ENCODE measurements at places on chromosomes 3 and 15. TPM values are rescaled to one million over a fixed set of nuclear protein-coding genes. Genes with fewer than 3 reads are reported as not detected.

Gene FILIP1L
- total RNA-seq: 0.50 TPM

Gene CTXN2
- total RNA-seq: 0.11 TPM

Gene MPI
- 51.8 TPM for total RNA-seq

Gene SMCO1
- total RNA-seq: not detected

Gene GOLGA8G
- total RNA-seq: not detected

- no peak for ATAC-seq
Observed at GRCh38 chr15:34841262-34841725, 45.9 kb upstream of the ACTC1 start.

- ATAC-seq: no peak
Observed at GRCh38 chr3:72311425-72311824, 526.5 kb upstream of the PROK2 start.

GRCh38 chr3:115913069-115913686, 289.9 kb downstream of the GAP43 start:
- ATAC-seq: no peak

GRCh38 chr3:45509038-45509767, 85.3 kb upstream of the LIMD1 start:
- ATAC-seq: peak; percentile 94

DNA sequence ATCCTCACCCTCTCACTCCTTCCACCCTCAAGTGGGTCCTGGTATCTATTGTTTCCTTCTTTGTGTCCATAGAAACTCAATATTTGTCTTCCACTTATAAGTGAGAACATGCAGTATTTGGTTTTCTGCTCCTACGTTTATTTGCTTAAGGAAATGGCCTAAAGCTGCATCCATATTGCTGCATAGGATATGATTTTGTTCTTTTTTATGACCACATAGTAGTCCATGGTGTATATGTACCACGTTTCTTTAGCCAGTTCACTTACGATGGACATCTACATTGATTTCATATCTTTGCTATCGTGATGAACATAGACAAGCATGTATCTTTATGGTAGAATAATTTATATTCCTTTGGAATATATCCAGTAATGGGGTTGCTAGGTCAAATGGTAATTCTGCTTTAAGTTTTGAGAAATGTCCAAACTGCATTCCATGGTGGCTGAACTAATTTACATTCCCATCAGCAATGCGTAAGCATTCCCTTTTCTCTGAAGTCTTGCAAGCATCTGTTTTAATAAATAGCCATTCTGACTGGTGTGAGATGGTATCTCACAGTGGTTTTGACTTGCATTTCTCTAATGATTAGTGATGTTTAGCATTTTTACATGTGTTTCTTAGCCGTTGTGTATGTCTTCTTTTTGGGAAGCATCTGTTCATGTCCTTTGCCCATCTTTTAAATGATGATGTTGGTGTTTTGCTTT, 650.2 kb downstream of the ZNF385D start:
- ATAC-seq: no peak

DNA sequence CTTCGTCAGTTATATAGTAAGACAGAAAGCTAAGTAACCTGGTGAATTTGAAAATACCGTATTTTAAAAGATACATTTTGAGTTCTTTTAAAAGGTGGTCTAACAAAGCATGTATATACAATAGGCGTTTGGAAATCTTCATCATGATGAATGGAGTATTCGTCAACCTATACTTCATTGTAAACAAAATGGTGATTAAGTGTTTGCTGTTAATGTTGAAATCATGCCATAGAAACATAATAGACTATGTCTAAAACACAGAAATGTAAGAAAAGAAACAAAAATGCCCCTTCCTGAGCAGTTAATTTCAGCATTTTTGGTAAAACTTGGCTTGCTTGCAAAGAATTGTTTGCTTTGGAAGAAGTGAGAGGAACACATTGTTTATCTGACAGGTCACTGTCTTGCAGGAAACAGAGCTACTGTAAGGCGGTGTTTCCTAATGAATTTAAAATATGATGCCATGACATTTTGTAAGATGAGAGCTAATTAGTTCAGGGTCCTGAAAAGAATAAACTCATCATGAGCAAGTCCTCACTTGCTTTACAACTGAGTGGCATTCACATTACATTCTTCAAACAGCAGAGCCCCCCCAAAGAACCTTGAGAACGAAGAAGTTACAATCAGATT, 126.7 kb downstream of the SERPINI1 start:
- ATAC-seq: no peak

DNA sequence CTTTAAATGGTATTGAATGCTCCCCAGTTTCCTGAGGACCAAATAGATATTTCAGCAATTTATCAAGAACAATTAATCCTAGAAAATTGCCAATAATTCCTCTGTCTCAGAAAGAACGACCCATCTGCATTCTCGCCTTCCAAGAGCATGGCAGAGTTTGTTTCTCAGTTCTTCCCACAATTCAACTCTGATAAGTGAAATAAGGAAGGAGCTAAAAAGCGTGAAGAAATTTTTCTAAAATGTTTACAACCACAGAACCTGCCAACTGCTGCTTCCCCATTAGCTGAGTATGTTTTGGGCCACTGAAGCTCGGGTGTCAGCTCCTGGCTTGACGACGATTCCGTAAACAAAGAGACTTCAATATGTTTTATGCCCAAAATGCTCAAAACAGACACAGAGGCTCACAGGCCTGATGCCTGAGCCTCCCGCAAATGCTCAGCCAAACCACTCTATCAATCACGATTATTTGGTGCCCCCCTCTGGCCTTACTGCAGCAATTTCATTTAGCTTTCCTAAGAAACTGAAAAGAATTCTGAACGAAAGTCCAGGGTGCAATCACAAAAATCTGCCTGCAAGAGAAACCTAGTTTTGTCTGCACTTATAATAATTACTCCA, 259.2 kb upstream of the CCDC54 start:
- ATAC-seq: no peak

DNA sequence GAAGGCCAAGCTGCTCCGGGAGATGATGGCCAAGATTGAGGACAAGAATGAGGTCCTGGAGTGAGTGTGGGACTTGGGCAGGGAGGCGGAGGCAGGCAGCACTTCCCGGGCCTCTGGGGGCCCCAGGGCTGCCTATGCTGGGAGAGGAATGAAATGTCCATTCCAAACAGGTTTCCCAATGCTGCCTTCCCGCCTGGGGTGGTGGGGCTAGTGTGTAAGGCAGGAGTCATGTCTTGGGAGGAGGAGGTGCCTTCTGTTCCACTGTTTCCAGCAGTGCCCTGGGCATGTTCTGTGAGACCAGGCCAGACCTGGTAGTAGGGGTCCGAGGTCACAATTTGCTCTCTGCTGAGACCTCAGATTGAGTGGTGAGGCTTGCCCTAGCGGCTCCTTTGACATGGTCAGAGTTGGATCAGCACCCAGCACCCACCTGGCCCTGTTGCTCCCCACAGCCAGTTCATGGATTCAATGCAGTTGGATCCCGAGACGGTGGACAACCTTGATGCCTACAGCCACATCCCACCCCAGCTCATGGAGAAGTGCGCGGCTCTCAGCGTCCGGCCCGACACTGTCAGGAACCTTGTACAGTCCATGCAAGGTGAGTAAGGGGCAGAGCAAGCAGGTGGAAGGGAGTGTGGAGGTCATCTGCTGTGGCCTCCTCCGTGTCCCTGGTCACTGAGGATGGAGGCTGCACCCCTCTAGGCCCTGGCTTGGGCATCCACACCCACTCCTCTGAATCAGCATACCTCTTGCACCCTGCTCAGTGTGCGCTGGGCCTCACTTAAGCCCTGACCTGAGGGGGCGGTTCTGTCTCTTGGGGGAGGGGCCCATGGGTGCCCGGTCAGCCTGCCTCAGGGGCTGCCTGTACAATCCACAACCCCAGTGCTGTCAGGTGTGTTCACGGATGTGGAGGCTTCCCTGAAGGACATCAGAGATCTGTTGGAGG, 27.3 kb downstream of the PTPN23 start:
- ATAC-seq: no peak

- ATAC-seq: no peak
Observed at GRCh38 chr3:119125742-119126504, 20.0 kb upstream of the TEX55 start.

DNA sequence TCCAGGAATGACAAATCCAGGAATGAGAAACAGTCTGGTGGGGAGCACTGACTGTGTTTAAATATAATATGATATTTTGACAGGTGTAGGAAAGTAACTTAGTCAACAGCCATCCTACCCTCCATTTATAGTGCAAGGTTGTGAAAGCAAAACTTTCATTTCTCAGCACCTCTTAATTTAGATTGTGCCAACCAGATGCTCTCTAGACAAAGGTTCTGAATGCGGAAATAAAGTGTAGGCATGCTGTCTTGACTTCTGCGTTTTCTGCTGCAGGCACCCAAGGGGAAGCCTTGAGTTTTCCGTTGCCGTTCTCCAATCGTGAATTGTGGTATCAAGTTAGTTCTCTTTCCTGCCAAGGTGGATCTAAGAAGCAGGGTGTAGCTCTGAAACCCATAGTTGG, 261.9 kb upstream of the SUCLG2 start:
- no peak for ATAC-seq

DNA sequence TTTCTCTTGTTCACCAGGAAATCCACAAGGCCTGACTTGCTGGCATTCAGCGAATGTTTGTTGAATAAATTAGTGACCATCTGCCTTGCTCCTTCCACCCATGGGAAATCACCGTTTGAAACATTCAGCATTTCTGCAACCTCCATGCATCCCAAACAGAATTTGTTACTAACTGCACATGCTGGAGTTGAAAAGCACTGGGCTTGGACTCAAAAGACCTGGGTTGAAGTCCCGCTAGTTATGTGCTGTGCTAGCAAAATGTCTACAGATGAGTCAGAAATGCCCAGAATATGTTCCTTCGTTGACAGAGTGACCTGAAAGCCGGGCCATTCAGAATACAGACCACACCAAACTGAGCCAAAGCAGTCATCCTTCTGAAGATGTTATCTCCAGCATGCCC, 144.6 kb downstream of the ALDH1A2 start:
- no peak for ATAC-seq

DNA sequence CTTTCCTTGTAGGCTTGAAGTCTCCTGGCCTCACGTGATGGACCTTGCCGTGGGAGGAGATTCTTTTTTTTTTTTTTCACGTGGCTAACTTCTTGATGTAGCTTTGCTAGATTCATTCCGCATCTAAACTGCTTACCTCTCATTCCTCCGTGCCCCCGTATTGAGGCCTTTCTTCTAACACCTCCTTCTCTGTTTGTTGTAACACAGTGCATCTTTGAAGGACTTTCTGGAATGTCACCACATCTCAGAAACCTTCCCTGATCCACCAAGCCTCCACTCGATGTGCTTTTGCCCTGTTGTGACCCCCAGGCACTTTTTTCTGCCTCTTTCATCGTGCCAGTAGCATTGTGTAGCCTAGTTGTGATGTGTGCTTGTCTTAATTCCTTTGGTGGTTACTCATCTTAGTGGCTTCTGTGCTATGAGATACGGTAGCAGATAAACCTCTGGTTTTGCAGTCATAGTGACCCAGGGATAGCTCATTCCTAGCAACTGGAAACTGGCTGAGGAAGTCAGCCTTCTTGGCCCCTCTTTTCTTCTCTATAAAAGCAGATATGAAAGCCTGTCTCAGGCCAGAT, 1.6 kb upstream of the BNC1 start:
- no peak for ATAC-seq

DNA sequence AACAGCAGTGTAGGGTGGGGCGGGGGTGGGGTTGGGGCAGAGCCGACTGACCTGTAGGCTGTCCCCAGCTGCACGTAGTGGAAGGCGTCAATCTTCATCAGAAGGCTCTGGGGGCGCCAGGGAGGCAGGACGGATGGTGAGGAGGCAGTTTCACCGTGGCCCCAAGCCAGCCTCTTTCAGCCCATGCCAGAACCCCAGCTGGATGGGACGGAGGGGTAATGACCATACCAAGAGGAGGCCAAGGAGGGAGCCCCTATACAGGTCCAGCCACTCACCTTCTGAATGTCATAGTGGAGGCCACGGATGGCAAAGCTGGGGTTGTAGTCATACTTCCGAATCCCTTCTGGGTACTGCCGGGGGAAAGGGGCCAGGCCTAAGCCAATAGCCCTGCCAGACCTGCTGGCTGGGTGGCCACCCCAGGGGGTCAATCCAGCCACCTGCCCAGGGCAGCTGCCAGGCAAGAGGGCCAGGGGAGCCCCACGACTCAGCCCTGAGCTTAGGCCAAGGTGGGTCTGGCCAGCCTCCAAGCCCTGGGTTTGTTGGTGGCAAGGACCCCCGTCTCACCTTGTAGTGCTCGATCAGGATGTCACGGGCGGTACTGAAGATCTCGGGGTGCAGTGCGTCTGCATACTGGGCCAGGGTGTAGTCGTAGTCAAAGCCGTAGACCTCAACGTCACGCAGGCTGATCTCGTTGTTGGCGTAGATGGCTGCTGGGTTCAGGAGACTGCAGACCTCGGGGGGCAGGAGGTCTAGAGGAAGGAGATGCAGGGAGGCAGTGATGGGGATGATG, 4.9 kb downstream of the NT5DC2 start:
- ATAC-seq: no peak

GRCh38 chr3:100650651-100651619, 41.5 kb downstream of the ADGRG7 start:
- peak; percentile 98 for ATAC-seq

Data from activated T-helper 17 cell treated with anti-CD3 and anti-CD28 coated beads, Interleukin-2, amount 50 U/mL, for 72 hours (primary cell).